ENCODE measurements at places on chromosomes 3 and 15. TPM values are rescaled to one million over a fixed set of nuclear protein-coding genes. Genes with fewer than 3 reads are reported as not detected.

TGM4 gene
- total RNA-seq: not detected

CCR3 gene
- total RNA-seq: 0.27 TPM

DGKG gene
- 6.2 TPM for total RNA-seq

ALDH1A3 gene
- not detected for total RNA-seq

DPPA2 gene
- total RNA-seq: under 0.01 TPM

ITIH1 gene
- under 0.01 TPM for total RNA-seq

C3orf85 gene
- total RNA-seq: not detected

GRCh38 chr3:120070263-120070981, 23.8 kb downstream of the GSK3B start:
- no peak for DNase-seq

GRCh38 chr15:75195122-75195765, 6.4 kb upstream of the C15orf39 start:
- DNase-seq: no peak

GRCh38 chr3:97971679-97972567, at the start of gene RIOX2:
RIOX2 (minus strand) TSS chr3:97972431; CDS start chr3:97967593, 4,838 bp downstream.
- peak; percentile 83 for DNase-seq

DNA sequence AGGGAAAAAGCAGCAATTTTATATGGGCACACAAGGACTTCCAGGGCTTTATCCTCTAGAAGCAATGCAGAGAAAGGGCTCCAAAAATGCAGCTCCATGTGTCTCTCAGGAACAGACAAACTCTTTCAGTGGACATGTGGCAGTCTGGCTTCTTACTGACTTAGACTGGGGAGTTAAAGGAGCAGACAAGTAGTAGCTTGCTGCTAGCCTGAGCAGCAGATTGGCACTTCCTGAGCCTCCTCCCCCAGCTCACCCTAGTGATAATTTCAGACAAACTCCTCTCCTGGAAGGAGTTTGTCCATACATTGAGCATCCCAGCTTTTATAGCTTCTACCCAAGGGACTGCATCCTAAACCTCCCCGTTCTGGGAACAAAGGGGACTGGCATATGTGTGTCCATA, 101.7 kb upstream of the MANF start:
- no peak for DNase-seq

DNA sequence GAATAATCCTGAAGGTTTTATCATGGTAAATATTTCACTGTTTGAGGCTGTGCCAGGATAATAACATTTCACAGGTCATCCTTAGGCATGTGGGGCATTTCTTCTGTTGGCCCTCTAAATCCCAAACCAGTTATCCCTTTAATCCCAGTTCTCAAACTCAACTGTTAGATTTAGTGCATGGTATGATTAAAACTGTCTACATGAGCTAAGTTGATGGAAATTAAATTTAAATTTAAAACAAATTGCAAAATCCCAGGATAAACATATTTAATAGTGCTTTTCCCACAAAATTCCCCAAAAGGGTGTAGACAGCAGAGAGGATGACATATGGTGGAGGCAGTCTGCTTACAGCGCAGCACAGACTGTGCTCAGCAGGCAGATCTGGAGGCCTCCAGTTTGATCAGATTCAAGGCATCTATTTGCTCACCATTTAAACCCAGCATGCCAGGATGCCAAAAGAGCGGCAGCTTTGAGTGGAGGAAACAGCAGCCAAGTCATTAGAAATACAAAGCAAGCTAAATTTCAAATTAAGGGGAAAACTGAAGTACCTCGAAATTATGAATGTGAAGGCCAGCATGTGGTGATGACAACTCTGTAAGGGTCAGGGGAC, 325.8 kb downstream of the KCNH8 start:
- no peak for DNase-seq

GRCh38 chr15:68228143-68228970, 1.2 kb downstream of the CLN6 start:
- DNase-seq: no peak

DNA sequence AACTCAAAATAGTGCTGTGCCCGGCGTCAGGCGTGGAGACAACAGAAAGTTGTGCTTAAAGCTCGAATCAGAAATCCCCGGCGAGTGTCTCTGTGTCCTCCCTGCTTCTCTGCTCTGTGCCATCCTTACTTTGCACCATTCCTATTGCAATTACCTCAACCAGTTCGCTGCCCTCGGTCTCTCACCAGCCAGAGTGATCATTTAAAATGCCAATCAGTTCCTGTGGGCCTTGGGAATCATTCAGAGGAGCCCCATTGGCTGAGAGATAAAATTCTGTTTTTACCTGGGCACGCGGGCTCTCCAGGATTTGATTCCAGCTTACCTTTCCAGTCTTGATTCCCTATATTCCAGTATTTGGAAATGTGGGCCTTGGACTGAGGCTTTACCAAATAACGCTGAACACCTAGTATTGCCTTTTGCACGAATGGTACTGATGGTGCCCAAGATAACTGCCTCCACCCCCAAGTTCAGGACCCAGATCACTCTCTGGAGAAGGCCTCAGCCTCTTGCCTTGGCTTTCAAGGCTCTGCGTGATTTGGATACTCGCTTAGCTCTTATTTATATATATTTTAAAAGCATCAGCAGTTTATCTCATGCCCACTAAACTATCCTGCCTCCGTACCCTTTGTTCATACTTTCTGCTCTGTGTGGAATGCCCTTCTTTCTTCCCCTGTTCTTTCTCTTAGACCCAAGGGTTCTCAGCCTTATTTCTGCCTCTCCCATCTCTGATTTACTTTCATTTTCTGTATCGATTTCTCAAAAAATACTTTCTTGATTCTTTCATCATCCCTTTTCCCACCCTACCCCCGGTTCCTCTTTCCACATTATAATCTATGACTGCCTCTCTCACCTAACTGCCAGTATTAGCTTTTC, 863 bp downstream of the PSMA4 start:
- no peak for DNase-seq

GRCh38 chr3:170494766-170495165, 76.1 kb downstream of the CLDN11 start:
- no peak for DNase-seq

DNA sequence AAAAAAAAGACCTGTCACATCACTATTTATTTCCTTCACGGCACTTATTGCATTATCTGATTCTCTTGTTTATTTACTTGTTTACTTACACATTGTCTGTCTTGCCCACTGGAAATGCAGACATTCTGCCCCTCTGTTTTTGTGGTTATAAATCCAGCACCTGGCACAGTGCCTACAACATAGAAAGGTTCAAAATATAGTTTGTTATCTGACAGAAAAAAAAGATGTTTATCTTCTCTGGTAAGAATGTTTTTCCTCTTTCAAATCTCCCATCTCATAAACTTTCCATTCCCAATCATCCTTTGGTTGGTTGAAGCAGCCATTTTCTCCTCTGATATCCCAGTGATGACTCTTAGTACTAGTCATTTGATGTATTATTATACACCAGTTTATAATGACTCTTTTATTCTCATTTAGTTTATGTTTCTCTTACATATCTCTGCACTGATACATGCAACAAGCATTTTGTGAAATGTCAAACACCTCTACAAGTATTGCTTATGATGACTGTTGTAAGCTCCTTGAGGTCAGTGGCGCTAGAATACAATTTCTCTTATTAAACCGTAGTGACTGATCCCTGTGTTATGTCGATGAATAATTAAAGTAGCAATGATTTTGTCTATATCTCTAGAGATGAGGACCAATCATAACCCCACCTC, 398.4 kb upstream of the TBL1XR1 start:
- no peak for DNase-seq

- no peak for DNase-seq
Measured at GRCh38 chr3:31744913-31745312, 212.2 kb downstream of the STT3B start.

GRCh38 chr3:71063773-71064290, 519.7 kb downstream of the FOXP1 start:
- no peak for DNase-seq

DNA sequence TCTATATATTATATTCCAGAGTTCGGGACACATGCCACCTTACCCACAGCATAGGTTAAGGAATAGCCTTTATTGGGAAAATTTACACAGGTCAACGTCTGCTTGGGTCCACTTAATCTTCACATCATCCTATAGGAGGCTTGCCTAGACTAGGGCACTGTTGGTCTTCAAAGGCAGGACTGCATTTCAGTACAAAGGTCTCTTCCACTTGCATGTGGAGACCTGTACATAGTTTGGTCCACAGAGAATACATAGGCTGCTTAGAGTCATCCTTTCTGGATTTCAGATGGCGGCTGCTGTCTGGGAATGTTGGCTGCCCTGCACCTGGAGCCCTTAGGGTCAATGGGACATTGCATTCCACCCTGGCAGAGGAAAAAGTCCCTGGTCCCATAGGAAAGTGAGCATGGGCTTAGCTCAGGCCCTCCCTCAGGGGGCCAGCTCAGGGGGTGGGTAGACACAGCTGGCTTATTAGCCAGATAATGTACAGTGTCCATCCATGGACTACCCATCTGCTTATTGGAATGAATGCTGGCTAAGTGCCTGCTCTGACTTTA, 75.3 kb upstream of the TGFBR2 start:
- DNase-seq: no peak

- no peak for DNase-seq
Measured at GRCh38 chr15:60735559-60736047, 256.7 kb upstream of the ICE2 start.

DNA sequence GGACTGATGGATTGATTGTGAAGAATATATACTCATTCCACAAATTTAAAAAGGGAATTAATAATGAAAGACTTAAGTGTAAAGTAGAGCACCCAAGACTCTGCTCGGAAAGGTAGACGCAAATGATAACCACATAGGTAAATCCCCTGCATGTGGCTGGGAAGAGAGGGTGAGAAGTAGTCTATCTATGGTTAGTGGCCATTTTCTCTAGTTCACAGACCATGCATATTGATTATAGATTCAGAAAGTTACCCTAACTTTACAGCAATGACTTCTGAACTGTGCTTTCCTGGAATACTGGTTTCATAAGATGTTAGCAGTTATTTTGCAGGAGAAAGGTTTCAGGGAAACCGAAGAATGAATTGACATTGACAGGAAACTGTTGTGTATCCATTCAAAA, 51.7 kb downstream of the CASR start:
- no peak for DNase-seq

All from hematopoietic multipotent progenitor cell (in vitro differentiated cells).